Activated CD8-positive, alpha-beta memory T cell treated with anti-CD3 and anti-CD28 coated beads for 1 hour (primary cell): ENCODE measurements at places on chromosomes 6 and 20.

DNA sequence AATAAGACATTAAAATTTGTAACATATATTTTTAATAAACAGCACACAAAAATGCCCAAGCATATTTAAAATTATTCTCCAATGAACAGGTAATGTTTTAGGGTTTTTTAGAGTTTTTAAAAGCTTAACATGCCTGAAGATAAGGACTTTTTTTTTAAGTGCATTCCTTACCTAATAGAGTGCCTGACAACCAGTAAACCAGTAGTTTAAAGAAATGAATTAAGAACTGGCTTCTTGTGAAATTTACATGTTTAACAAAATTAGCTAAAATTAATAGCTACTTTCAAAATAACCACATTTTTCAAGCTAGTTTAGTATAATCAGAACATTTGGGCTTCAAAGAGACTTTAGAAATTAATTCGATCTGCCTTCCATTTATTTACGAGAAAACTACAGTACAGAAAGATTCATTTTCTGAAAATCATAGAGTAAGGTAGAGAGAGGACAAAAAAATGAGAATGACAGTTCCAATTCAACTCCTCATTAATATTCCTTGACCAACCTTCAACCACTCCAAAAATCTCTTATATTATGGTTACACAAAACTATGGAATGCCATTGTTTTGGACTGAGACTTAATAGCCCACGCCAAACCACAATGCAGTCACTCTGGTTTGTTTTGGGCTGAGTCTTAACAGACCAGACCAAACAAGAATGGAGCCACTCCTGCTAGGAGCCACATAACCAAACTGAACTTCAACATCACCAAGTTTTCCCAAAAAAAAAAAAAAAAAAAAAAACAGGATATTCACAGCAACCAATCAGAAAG lies 5.7 kb upstream of the PLN start:
- no peak for DNase-seq

DNA sequence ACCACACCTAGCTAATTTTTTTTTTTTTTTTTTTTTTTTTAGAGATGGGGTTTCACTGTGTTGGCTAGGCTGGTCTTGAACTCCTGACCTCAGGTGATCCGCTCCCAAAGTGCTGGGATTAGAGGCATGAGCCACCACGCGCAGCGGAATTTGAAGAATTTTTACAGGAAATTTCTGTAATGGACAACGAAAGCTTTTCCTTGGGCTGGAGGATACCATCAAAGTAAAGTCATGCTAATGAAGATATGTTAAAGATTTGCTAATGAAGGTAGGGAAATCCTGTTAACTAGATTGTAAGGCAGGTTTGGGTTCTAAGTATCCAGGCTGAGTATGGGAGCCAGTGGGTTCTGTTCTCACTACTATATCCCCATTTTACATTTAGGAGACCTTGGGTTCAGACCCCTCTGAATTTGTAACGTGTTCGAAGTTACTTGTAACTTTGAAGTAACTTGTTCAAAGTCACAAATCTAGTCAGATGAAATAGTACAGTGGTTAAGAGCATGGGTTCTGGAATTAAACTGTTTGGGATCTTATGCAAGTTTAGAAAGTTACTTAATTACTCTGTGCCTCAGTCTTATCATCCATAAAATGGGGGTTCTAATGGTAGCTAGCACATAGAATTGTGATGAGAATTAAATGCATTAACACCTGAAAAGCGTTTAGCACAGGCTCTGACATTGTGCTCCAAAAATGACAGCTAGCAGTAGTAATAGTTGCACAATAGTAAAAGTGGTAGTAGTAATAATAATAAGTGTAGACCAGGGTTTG lies 123.4 kb upstream of the GPR6 start:
- DNase-seq = no peak

DNA sequence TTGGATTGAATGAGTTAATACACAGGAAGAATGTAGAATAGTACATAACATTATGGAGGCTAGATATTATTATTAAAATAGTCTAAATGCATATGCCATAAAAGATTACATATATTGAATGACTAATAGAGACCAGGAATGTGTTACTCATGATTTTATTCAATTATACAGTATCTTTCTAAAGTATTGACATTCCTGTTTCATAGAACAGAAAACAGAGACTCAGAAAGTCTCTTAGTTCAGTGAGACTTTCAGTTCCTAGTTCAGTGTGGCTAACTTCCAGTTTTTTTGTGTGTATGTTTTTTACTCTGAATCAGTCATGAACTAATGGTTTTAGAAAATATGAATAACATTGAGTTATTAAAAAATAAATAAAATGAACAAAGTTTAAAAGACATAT lies 34.6 kb upstream of the TMEM244 start:
- DNase-seq = no peak

GRCh38 chr6:80343511-80343910 lies 237.0 kb downstream of the BCKDHB start:
- DNase-seq = no peak

DNA sequence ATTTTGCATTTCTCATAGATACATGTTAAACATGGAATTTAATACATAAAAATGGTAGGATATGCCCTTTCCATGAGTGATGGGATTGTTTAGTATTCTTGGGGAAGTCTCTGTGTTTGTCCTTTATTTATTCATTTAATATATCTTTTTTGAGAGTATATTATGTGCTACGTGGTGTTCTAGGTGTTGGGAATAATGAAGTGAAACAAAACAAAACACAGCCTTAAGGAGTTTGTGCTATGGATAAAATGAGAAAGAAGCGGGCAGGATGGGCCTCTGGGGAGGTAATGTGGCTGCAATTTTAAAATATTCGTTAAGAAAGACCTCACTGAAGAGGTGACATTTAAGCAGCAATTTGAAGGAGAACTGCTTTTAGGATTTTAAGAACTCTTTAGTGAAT lies 851.5 kb downstream of the MAFB start:
- no peak for DNase-seq

- no peak for DNase-seq
Observed at GRCh38 chr6:47853766-47854165, 71.9 kb downstream of the OPN5 start.

- peak; percentile 49 for DNase-seq
Observed at GRCh38 chr6:25962149-25963127, at the start of gene TRIM38. TRIM38 (plus strand) TSS chr6:25962802; CDS start chr6:25966523, 3,721 bp downstream.

DNA sequence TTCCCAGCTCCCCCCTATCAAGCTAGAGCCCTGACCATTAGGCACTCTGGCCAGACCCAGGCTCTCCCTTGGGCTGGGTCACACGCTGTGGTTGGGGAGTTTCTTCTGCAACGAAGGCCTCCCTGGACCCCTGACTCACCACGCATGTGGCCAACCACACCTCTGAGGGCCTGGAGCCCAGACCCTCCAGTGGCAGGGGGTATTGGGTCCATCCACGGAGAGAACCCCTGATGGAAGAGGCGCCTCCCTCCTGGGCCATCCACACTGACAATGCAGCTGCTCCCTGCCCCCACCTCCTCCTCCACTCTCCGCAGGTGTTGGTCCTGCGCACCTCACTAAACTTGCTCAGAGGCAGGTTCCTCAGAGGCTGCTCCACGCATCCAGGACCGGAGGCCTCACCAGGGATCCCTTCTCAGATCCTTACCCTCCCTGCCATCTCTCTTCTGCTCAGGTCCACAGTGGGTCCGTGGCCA lies 125.4 kb downstream of the RNASET2 start:
- no peak for DNase-seq
